ENCODE measurements at places on chromosomes 13 and 19.
A peak's percentile ranks its signal among the peaks of the same experiment; 100 is the strongest.

- DNase-seq = peak; percentile 68
Observed at GRCh38 chr19:7868671-7869452, 5.3 kb downstream of the PRR36 start.

- no peak for DNase-seq
Observed at GRCh38 chr13:55664178-55664577, 1476.5 kb upstream of the PRR20A start.

GRCh38 chr13:32087955-32088747 is 56.6 kb downstream of the FRY start:
- no peak for DNase-seq

- no peak for DNase-seq
Observed at GRCh38 chr13:95236774-95237173, 64.5 kb downstream of the ABCC4 start.

- no peak for DNase-seq
Observed at GRCh38 chr13:58500938-58501337, 869.4 kb downstream of the PCDH17 start.

- no peak for DNase-seq
Observed at GRCh38 chr19:29617366-29618266, 11.5 kb downstream of the POP4 start.

DNA sequence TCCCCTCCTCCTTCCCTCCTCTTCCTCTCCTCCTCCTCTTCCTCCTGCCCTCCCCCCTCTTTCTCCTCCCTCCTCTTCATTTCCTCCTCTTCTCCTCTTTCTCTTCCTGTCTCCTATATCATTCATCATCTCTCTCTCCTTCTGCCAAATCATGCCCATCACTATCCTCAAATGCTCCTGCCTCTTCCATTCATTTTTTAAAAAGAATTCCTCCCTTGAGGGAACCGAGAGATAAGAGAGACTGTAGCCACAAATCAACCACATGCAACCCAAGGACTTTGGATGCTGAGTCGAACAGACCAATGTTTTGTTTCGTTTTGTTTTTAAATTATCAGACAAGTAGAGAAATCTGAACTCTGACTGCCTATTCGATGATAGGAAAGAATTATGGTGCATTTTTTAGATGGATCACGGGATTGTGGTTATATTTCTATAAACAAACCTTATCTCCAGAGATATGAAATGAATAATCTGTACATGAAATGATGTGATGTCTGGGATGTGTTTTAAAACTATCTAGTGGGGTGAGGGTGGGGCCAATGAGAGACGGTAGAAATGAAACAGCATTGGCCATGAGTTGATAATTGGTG is 9.5 kb upstream of the ZNF541 start:
- DNase-seq = no peak

- DNase-seq = no peak
Observed at GRCh38 chr19:23440791-23441190, 45.5 kb upstream of the ZNF91 start.

DNA sequence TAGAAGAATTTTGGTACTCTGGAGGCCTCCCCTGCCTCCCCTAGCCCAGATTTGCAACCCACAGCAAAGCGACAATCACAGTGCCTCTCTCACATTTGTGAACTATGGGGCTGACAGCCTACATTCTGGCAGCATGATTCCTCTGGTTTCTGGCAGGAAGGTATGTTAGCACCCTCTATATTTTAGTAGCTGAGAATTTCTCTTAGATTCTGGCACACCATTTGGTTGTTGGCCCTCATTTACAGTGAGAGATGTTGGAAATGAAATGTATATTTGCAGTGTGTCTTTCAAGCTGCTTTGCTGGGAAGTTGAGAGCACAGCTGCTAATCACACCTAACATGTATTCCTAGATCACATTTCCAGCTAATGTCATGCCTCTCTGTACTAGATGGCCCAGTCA is 735.0 kb downstream of the FGF9 start:
- DNase-seq = no peak

DNA sequence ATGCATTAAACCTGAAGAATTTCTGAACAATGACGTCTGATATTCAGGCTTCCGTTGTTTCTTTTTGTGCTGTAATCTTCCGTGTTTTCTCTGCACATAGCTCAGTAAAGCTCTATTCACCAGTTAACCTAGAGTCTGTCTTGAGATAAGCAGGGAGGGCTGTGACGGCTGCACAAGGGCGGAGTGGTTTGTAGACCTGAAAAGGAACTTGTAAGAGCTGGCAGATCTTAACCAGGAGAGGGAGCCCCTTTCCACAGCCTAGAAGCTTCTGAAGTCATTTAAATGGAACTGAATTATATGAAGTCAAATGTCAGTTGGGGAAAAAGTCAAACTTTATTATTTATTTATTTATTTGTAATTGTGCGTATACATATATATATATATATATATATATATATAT is 27.5 kb downstream of the DPRX start:
- no peak for DNase-seq

GRCh38 chr19:5184930-5185329 is 155.7 kb downstream of the PTPRS start:
- DNase-seq = no peak

DNA sequence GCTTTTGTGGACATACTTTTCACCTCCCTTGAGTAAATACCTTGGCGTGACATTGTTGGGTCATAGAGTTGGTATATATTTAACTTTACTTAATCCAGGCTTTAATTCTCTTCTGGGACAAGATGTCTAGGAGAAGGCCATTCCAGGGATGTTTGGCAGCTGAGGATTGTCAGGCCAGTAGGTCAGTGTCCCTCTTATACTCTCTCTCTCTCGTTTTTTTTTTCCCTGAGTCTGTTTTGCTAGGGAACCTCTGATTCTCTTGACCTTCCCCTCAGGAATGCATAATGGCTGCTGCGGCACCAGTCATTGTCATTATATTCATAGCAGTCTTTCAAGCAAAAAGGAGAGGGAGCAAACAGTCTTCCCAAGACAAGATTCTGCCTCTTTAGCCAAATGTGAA is 48.8 kb downstream of the BICRA start:
- no peak for DNase-seq

GRCh38 chr19:33035461-33035860 is 29.2 kb downstream of the RHPN2 start:
- no peak for DNase-seq

- no peak for DNase-seq
Observed at GRCh38 chr19:44846455-44847143, 502 bp downstream of the NECTIN2 start.

DNA sequence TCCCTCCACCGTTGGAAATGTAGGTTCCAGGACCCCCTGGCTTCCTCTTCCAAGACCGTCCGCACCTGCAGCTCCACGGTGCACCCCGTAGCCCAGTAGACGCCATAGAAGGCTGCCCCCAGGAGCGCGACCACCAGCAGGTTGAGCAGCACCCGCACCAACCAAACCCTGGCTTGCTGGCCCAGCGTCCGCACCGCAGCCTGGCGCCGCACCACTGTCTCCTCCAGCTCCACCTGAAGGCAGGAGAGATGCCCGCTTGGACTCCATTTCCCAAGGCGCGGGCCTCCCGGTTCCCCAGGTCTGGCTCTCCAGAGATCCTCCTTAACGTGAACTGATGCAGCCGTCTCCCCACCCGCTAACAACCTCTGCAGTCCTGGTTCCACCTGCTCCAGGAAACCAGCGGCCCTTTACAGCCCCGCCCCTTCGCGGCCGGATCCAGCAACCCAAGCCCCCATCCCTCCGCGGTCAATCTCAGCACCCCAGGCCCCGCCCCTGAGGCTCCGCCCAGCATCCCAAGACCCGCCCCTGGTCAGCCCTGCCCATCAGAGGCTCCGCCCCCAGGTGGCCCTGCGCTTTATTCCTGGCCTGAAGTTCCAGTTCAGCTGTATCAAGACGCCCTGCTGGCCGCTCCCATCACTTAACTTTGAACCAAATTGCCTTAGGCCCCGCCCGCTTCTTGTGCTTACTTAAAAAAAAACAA is 5.0 kb upstream of the LENG1 start:
- DNase-seq = peak; percentile 56

- DNase-seq = no peak
Observed at GRCh38 chr13:94917824-94918223, 205.5 kb upstream of the SOX21 start.

DNA sequence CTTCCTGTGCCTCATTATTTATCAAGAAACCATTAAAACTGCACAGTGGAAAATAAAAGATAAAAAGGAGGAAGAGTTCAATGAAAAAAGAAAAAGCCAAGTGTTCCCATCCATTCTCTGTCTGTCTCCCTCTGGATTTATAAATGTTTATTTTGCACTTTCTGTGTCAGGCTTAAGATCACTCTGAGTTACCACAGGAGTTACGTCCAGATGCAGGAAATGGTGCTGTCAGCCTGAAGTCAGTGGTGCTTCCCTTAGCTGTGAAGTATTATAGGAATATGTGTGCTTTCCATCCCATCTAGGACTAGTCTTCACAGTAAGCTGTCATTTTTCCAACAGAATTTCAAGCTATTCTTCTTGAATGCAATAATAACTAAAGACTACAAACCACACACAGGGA is 420.2 kb downstream of the KCTD12 start:
- DNase-seq = no peak

- no peak for DNase-seq
Observed at GRCh38 chr13:40600149-40600751, 66.2 kb downstream of the FOXO1 start.

- DNase-seq = no peak
Observed at GRCh38 chr19:6712692-6713670, 7.5 kb downstream of the C3 start.

DNA sequence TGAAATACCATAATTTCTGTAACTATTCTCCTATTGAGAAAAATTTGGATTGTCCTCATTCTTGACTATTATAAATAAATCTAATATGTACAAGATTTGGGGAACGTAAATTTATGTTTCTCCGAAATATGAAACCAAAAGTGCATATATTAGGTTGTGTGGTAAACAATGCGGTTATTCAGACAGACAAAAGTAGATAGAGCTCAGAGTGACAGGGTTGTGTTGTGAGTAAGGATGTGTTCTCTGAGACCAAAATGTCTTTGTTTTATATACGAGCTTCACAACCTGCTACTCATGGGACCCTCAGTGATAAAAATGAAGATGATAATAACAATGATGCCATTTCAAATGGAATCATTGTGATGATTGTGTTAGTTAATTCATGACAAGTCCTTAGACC is 796.3 kb upstream of the SLC10A2 start:
- no peak for DNase-seq

DNA sequence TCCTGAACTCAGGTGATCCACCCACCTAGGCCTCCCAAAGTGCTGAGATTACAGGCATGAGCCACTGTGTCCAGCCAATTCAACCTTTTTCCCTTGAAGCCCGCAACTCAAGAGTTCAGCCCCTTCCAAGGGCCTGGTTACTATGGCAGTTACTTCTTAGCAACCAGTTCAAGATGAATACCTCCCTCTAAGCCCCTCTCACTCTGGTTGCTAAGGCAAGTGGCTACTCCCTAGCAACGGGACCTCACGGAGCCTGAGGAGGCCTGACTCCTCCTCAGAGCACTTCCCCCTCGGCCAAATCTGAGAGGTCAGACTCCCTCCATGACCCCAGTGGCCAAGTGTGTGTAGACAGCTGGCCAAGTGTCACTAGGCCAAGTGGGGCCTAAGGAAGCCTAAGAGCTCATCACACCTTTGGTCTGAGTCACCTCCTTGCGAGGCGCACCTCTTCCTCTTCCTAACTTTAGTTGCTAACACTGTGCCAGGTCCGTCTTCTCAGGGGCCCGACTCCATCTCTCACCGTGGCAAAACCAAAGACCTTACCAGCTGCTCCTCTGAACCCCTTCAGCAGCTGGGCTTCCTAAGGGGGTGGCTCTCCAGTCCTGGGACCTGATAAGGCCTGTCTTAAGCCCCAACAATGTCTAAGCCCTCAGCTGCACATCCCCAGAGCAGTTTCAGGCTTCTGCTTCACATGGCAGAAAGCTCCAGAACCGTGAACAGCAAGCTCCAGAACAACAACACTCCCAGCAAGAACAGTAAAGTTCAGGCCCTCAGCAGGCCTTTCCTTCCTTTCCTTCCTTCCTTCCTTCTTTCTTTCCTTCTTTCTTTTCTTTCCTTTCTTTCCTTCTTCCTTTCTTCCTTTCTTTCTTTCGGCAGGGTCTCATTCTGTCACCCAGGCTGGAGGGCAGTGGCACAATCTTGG is 9.6 kb downstream of the CD37 start:
- DNase-seq = no peak

DNA sequence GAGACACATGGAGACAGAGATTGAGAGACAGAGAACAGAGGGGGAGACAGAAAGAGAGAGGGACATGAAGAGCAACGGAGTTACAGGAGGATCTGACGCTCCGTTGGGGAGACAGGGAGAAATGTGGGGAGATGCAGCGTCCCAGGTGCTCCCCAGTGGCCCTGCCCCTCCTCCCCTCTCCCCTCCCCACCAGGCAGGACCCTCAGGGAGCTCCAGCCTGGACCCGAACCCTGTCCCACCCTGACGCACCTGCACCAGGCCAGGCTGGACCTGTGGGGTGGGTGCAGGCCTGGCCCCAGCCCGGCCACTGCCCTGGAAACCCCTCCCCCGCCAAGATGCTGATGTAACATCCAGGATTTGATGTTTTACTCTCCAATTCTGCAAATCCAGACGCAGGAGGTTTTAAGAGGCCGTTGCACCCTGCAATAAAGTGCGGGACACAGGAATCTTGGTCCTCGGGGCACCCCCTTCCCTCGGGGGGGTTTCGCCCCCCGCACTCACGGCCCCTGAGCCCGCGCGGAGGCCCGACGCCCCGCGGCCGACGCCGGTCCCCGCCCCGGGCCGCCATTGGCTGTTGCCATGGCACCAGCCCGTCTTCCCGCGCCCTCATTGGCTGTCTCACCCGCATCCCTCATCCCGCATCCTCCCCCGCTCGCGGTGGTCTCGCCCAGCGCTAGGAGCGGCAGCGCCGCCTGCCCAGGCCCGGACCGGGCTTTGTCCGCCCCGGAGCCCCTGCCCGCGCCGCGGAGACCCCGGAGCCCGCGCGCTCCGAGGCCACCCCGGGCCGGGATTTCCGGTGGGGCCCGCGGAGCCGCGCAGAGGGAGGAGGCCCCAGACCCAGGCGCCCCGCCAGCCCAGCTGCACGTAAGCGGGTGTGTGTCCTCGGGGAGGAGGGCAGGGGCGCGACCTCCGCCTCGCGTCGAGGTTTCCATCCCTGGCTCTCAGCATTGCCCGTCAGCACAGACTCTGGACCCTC is at the start of gene APC2:
TSS of gene APC2 (plus strand) at position 655 of the 976 bp plus-strand sequence. CDS start 2,881 bp downstream, outside the sequence.
- no peak for DNase-seq

- DNase-seq = no peak
Observed at GRCh38 chr13:64130171-64130570, 2714.5 kb upstream of the PCDH20 start.

DNA sequence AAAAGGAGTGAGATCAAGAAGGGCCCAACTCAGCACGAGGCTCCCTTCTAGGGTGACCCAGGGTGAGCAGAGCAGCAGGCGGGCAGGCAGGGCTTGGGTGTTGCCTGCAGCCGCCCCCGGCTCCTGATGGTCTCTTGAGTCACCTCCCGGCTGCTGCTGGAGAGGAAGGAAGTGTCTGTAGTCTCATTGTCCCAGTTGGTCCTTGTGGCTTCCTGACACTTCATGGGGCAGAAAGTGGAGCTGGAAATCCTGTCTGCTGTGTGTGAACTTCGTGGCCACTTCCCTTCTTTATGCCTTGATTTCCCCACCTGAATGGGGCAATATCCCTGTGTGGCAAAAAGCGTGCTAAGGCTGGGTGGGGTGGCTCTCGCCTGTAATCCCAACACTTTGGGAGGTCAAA is 2.5 kb downstream of the MAP1S start:
- DNase-seq = no peak

GRCh38 chr13:36883824-36884223 is 36.2 kb downstream of the SMAD9 start:
- DNase-seq = no peak
